Fibroblast of skin of left quadriceps (primary cell): ENCODE measurements at places on chromosomes 1 and 21.

DNA sequence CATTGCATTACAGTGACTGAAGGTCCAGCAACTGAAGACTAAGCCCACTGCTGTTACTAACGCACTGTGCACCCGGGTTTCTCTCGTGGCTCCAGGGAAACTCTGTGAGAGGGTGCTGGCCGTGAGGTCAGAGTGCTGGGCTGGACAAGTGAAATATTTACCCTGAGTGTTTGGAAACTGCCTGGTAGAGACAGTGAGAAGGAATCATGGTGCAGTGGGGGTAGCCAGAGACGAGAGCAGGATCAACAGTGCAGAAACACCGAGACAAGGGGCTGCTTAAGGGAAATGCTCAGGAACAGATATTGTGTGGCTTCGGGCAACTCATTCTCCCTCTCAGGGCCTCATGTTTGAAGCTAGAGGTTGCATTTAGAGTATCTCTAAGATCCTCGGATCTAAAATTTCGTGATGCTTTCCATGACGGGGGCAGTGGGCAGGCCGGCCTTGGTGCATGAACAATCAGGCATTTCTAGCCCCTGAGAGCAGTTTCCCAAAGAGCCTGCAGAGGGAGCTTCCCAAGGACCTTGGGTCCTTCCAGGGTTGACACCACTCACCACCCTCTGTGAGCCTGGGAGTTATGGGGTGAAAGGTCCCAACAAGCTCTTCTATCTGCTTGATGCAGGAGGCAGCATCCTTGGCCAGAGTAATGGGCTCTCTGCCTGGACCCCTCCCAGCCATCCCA, 9.7 kb downstream of the CD2 start:
- DNase-seq = no peak

DNA sequence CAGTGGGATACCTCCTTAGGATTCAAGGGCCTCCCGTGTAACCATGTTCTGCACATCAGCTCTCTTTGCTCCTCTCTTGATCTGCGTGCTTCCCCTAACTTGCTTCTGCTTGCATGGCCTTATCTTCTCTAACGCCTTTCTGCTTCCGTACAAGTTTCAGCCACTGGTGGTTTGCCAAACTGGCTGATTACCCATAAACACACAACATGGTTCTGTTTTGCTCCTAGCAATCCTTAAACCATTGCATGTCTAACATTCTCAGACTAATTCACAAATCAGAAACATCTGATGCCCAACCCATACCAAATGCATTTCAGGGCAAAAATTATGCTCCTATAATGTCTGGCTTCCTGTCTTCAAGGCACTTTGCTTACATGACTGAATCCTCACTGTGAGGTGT, 166.4 kb downstream of the PBX1 start:
- peak; percentile 70 for DNase-seq

DNA sequence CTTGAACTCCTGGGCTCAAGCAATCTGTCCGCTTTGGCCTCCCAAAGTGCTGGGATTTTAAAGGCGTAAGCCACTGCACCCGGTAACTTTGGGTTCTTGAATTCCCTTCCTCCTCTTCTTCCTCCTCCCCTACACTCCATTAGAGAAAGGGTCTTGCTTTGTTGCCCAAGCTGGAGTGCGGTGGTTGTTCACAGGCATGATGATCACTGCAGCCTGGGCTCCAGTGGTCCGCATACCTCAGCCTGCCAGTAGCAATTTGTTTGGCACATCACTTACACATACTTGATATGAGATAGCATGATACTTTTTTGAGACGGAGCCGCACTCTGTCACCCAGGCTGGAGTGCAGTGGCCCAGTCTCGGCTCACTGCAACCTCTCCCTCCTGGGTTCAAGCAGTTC, 2.2 kb downstream of the DEGS1 start:
- no peak for DNase-seq

GRCh38 chr21:44448651-44449131, 6.6 kb upstream of the LRRC3 start:
- no peak for DNase-seq

GRCh38 chr21:16873596-16873995, 639.2 kb upstream of the CXADR start:
- no peak for DNase-seq

- DNase-seq = no peak
Measured at GRCh38 chr1:102002057-102002456, 5.3 kb upstream of the OLFM3 start.

DNA sequence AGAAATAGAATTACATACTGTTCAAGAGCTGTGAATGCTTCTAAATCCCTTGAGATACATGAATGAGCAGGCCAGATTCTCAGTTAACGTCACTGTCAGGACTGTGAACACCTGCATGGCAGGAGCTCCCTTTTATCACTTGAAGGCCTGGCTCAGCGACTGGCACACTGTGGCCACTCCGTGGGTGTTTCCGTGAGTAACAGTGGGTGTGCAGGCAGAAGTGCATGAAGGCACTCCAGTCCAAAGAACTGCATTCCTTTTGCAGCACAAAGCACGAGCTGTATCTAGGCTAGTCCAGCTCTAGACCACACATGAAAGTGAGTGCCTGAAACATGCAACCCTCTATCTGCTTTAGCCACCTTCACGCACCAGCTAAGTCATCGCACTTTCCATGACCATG, 9.6 kb upstream of the SIM2 start:
- no peak for DNase-seq

DNA sequence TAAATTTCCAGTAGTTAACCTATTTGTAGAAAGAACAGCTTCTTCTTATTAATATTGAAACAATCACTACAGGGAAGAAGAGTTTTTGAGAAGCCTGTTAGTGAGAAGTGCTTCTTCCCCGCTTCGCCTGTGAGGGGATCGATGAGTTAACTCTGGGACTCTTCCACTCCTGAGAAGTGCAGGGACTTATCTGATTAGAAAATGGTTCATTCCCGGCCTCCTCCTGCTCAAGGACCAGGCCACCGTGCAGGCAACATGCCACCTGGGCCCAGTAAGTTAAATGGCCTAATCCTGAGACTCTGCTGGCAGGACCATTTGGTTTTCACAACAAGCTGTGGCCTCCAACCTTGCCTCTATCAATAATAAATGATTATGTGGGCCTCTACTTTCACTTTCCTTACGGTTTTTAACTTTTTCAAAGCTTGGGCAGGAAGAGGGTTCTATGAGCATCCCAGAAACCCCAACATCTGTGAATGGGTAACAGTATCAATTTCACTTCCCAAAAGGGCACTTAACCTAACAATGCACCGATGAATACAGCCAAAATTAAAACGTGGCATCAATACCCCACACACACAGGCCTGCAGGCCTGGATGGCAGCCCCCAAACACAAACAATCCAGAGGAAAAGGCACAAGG, 33.1 kb downstream of the SIPA1L2 start:
- no peak for DNase-seq

DNA sequence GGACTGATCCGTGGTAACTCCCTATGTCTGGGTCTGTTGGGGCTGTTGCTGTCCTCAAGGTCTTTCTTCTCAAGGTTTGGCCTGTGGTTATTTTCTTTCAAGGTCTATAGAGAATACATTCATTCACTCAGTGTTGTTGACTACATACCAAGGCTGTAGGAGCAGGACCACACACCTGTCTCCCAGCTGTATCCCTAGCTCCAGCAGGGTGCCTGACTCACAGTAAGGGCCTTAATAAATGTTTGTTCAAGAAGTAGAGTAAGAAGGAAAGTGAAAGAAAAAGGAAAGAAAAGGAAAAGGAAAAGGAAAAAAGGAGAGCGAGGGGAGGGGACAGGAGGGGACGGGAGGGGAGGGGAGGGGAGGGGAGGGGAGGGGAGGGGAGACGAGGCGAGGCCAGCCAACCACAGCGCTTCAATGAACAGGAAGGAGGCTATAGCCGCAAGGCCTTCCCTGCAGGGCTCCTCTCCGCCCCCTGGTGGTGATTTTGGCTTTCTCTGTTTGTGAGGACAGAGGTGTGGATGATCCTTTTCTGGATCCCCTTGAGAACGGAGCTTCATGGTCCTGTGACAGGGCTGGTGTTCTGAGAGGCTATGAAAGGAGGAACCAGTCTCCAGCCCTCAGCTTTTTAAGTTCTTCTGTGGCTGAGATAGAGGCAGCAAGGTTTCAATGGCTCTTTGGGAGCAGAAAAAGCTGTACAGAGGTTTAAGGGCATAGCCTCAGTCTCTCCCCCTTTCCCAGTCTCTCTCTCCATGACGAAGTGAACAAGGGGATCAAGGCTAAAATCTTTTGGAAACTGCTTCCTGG, 30.6 kb upstream of the LCE5A start:
- no peak for DNase-seq

DNA sequence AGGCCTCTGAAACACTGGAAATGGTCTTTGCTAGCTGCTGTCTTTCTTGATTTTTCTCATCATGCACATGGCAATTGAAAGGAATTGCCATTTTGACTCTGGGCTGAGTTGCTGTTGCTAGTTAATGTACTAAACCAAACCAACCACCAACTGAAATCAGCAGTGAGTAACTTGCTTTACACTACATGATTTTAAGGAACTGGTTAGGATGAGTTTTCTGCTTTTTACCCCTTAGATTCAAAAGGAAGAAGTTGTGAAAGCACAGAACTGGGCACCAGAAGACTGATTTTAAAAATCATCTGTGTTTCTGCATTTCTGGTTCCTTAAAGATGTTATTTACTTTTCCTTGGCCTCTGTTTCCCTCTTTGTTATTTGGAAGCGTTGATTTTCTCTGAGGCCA, 361.9 kb downstream of the HLX start:
- DNase-seq = no peak

DNA sequence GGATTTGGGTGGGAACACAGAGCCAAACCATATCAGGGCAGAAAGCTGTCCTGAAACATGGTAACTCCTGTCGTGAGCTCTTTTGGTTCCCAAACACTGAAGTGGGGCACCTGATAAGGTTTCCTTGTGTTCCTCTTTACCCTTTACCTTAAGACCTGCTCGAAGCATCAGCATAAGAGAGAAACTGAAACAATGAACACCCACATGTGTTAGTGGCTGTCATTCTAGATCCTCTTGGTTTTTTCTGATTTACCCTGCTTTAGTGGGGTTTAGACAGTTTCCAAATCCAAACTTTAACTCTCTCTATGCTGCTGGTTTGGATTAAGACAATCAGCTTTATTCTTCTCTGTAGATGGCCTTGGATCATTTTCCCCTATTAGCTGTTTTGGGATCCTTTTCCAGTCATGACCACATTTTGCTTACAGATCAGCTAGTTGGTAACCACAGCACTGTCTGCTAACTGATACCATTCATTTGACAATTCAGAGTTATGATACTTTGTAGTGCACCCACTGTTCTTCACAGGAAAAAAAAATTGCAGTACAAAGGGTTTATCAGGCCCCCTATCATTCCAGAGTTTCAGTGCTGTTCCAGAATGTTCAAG, 975 bp upstream of the MNDA start:
- DNase-seq = no peak

DNA sequence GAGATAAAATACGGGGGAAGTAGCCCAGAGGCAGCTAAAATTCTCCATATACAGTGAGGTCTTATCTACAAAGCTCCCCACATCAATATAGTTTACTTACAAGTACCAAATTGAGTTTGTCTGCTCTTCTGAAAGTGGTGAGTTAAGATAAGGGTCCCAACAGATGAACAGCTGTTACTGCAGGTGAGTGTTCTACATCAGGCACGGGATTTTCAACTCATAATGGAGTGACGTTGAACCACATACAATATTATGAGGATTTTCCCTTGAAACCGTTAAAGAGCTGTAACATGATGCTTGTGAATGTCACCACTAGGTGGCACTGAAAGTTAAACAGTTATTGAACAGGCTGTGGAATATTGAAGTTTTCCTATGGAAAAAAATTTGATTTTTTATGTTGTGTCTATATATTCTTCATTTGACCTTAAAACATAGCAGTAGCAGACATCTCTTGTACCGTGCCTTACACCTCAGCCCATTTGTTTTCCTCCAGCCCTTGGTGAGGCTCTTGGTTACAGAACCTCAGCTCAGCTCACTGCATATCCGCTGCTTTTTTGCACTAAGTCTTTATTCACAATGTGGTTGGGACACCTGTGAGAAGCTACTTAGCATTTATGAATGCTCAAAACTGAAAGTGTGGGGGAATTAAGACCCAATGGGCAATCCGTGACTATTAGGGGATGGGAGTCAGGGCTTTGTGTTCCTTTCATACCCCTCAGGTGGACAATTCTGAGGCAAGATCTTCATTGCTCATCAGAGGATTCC, 23.2 kb downstream of the CD1D start:
- peak; percentile 41 for DNase-seq

GRCh38 chr1:109864930-109865612, 45.6 kb upstream of the CSF1 start:
- peak; percentile 72 for DNase-seq

- DNase-seq = no peak
Measured at GRCh38 chr1:174572771-174573170, 125.0 kb downstream of the GPR52 start.

DNA sequence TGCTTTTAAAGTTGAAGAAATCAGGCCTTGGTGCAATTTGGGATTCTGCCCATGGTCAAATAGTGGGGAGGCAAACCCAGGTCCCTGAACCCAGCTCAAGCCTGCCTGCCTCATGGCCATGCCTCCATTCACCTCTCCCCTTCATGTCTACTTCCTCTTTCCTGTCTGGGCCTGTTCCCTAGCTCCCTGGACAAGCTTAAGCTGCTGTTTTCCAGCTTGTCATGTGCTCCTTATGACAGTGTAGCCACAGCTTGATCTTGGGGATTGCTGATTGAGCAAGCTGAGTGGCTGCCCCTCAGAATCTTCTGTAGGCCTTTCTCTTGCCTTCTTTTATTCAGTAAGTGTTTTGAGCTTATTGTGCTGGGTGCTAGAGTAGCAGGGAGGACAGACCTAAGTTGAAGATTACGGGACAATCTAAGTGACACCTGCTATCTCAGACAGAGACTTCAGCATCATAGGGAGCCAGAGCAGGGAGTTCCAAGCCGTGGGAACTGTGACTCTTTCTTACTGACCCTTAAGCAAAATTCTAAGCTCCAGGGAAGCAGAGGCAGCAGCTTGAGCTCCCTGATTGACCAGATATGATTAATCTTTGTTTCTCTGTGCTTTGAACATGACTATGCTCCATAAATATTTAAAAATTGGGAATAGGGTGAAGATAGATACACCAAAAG, 520 bp upstream of the MR1 start:
- DNase-seq = no peak

DNA sequence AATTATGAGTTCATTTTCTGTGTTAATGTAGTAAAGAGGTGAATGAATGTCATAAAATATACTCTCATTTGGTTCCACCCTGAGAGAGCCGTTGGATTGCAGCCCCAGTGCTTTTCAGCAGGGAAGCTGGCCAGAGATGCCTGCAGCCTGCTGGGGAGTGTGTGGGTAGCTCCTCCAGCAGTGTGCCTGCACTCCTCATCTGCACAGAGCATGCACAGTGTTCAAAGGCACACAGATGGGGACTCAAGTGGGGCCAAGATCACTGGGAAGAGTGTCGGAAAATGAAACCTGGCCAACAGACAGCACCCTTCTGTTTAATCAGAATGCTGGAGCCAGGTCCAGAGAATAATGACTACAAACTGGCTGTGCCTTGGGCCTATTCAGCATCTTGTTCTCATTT, 206.8 kb downstream of the ST6GALNAC3 start:
- DNase-seq = no peak

GRCh38 chr21:33042812-33043211, 17.1 kb downstream of the OLIG2 start:
- DNase-seq = peak; percentile 73

GRCh38 chr1:56975446-56975845, 9.6 kb upstream of the C8B start:
- DNase-seq = no peak

GRCh38 chr1:54327386-54328065, 78.7 kb downstream of the SSBP3 start:
- DNase-seq = peak; percentile 30
